ENCODE measurements at places on chromosomes 1 and 21.

GRCh38 chr1:10278880-10279279 lies 68.5 kb downstream of the KIF1B start:
- DNase-seq, result no peak

- DNase-seq, result no peak
Measured at GRCh38 chr1:171254859-171255258, 6.6 kb downstream of the FMO1 start.

DNA sequence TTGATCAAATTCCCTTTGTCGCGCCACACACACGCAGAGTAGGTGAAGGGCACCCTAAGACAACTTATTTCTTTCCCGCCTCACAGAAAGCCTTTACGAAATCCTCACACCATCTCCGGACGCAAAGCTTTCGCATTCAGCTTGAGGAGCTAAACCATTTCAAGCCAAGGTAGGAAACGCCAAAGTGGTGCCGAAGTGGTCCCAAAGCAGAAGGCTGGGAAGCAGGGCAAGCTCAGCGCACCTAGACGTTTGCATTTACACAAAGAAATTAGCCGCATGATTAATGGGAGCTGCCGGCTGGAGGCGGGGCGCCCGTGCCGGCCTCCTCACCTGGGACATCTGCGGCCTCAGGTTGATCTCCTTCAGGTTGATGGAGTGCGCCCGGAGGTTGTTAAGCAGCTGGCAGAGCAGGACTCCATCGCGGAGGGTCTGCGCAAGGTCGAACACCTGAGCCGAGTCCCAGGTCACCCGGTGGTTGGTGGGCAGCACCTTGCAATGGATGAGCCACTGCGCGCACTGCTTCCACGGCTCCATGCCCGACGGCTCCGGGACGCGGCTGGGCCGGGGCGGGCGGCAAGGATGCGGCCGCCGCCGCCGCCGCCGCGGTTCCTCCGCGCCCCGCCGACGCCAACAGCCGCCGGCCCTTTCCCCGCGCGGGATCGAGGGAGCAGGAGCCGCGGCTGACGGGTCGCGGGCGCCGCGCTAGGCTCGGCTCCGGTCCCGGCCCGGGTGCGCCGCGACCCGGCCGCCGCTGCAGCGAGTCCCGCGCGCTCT lies 457 bp downstream of the VAV3 start:
- peak; percentile 13 for DNase-seq

DNA sequence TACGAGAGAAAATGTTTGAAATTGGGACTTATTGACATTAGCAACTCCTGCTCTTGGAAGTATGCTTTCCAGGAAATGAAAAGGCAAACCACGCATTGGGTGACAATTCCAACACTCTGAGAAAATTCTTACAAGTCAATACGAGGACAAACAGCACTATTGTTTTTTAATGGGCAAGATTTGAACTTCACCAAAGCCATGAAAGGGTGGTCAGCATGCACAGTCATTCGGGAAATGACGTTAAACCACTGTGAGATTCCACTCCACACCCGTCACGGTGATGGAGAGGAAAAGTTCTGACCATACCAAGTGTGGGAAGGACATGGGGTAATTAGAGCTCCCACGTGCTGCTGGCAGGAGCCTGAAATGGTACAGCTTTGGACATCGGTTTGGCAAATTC lies 12.2 kb upstream of the PRXL2B start:
- DNase-seq, result no peak

- no peak for DNase-seq
Measured at GRCh38 chr1:166675213-166675612, 164.1 kb upstream of the POGK start.

GRCh38 chr1:86774305-86775295 lies 70.2 kb downstream of the SH3GLB1 start:
- peak; percentile 35 for DNase-seq
